Islet precursor cell (in vitro differentiated cells): ENCODE measurements at places on chromosomes 3 and 15.

- DNase-seq = peak; percentile 22
These were observed 142.0 kb upstream of the TOPAZ1 start for GRCh38 chr3:44099566-44100297.

GRCh38 chr15:75178171-75178937 lies 23.3 kb upstream of the C15orf39 start:
- peak; percentile 69 for DNase-seq

GRCh38 chr3:50633230-50633790 lies 16.4 kb downstream of the MAPKAPK3 start:
- DNase-seq = no peak

GRCh38 chr15:51706291-51706690 lies 25.0 kb downstream of the SCG3 start:
- DNase-seq = no peak

DNA sequence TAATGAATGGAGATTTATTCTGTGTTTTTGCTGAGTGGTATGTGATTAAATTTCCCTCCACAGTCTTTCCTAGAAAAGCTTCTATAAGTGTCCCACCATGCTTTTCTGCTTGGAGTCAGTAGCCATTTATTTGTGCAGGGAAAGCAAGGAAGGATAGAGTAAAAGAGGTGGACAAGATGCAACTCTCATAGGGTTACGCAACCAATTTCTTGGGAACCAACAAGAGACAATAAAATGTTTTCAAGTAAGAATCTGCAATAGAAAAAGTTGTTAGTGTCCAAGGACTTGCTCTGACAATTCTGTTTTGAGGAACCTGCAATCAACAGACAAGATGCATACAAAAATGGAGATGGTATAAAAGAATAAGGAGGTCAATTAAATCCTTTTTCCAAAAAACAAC lies 153.8 kb upstream of the MITF start:
- no peak for DNase-seq

GRCh38 chr3:172646439-172647015 lies 64.3 kb downstream of the NCEH1 start:
- DNase-seq = no peak

DNA sequence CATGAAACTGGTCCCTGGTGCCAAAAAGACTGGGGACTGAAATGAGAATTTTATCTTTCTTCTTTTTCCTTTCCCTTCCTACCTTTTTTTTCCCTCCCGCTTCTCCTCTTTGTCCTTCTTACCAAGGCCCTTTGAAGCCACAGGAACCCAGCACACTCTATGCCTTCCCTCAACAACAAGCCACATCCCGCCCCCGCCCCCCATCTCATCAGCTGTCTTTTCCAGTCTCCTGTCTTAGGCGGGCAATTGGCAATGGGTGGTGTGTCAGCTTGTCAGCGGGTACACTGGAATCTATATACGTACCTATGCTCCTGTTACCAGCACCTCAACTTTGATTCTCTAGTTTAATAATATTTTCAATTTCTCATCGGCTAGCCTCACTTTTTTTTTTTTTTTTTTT lies 56.3 kb upstream of the CHD2 start:
- no peak for DNase-seq

DNA sequence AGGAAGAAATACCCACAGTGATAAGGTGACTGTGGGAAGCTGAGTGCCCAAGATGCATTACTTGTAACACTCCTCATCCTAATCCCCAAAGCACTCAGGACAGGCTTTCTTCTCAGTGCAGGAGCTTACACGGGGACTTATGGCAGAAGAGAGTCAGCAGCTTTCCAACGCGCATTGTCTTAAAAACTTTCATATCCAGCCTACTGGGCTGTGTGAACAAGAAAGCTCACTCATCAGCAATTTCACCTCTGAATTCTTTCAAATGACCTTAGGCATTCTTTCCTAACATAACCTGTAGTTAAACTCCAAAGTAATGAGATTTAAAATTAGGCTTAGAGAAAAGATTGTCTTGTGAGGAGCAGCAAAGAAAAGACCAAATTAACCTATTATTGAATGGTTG lies 132.3 kb downstream of the KCNAB1 start:
- no peak for DNase-seq

GRCh38 chr3:79085171-79085570 lies 682.6 kb downstream of the ROBO1 start:
- no peak for DNase-seq

DNA sequence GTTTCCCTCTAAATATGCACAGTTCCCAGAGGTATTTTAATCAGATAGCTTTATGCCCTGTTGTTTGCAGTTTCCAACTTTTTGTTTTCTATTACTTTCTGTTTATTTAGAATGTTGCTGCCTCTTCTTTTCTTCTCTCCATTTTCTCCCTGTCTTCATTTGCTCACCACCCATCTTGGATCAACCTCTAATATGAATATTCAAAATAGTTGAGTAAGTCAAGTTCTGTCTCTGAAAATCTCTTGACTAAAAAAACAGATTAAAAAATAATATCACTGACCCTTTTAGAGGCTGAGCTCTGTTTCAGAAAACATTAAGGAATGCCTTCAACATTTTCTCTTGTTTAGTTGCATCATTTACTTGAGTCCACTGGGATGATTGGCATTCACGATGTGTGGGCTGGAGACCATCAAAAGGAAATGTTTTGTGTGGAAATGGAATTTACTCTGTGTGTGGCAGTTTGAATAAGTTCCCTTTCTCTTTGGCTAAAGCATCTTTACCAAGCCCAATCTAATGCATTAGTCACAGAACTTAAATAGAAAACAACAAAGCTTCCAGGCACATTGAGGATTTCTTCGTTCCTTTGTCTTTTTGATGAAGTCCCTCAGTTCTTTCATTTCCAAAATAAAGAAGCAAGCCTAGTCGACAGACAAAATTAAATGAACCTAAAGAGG lies 633.9 kb upstream of the TGFBR2 start:
- no peak for DNase-seq

DNA sequence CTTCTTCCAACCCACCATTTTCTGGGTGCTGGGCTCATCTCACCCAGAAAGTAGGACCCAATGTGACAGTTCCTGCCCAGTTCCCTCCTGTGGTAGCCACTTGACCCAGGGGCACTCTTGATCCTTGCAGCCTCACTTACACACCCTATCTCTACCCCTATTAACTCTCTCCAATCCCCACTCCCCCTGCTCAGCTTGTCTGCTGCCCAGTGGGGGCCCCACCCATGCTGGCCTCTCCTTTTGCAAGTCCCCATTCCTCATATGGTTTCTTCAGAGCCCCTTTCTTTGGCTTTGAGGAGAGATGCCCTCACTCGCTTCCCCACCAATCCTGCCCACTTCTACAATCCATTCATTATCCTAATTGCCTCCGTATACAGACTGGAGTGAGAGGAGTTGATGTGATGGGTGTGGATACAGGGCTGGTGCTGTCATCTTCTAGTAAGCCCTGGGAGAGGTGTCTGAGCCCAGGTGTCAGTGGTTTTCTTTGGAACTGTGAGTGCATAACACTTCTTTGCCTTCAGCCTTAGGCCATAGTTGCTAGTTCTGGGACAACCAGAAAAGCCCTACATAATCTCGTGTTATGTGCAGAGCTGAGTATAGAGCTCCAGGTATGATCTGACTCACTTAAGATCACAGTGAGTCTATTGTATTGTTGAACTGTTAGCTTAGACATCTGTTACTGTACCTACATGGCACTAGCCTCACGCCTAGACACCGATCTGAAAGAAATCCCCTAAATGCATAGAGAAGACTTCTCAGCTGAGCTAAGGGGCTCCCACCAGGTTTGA lies 4.8 kb upstream of the CCR5 start:
- DNase-seq = no peak

DNA sequence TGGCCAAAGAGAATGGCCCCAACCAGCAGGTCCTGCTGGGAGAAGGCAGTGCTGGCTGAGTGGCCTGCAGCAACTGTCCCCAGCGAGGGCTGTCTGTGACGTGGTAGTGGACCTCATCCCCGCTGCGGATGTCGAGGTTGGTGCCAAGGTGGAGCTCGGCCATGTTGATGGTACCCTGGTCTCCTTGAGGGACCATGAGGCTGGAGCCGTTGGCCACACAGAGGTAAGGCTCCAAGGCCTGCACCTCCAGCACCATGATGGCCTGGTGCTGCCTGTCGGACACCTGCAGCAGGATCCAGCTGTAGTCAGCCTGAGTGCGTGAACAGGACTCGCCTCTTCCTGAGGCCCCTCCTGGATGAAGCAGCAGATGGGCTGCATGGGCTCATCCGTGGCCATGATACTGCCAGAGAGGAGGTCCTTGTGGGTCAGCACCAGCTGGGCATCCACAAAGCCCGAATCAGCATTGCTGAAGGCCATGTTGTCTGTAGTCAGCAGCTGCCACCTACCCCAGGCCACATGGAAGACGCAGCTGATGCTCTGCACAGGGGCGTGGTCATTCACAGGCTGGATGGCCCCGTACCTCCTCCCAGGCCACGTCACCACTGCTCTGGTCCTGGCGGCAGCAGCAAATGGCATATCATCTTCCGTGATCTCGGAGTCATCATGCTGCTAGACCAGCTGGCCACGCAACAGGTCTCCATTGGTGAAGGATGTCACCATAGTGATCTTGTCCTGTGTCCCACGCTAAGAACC lies 167.5 kb downstream of the GOLGA6L4 start:
- peak; percentile 38 for DNase-seq

DNA sequence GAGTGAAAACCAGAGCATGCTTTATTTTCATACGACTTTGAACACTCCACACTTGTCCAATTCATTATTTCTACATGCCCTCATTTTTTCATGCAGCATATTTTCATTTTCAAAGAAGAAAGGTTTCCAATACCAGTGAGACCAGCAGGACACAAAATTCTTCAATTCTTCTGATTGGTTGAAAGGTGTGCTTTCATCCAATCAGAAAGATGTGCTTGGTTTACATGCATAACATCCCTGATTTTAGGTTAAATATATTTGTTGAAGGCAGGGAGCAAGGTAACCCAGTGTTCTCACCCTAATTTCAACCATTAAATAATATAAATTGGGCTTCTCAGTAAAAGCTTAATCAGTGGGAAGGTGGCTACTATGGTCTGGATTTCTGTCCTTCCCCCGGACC lies 47.5 kb upstream of the PPIB start:
- no peak for DNase-seq

GRCh38 chr15:70783610-70784022 lies 20.3 kb upstream of the UACA start:
- DNase-seq = no peak

DNA sequence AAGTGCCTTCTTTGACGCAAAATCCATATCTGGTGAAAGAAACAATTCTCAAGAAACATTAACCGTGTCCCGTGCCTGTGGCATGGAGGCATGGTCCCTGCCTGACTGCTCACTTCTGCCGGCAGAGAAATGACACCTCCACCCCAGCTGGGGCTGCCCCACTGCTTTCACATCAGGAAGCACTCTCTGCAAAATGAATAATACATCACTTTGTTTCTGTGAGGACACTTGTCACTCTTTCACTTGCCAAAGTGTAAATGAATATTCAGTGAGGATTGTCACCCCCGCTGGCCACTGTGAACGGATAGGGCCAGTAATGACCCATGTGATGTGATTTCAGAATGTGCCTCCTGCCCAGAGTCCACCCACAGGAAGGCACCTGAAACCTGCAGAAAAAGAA lies 31.1 kb upstream of the SLC24A5 start:
- no peak for DNase-seq
